CD4-positive, CD25-positive, alpha-beta regulatory T cell (primary cell): ENCODE measurements at places on chromosomes 16 and 17.

- no peak for DNase-seq
These were observed 11.9 kb downstream of the MAP3K3 start for GRCh38 chr17:63634163-63634562.

- no peak for DNase-seq
These were observed 11.4 kb downstream of the CASKIN2 start for GRCh38 chr17:75503976-75504346.

GRCh38 chr16:88524274-88524972 lies 45.8 kb upstream of the ZC3H18 start:
- DNase-seq: no peak

DNA sequence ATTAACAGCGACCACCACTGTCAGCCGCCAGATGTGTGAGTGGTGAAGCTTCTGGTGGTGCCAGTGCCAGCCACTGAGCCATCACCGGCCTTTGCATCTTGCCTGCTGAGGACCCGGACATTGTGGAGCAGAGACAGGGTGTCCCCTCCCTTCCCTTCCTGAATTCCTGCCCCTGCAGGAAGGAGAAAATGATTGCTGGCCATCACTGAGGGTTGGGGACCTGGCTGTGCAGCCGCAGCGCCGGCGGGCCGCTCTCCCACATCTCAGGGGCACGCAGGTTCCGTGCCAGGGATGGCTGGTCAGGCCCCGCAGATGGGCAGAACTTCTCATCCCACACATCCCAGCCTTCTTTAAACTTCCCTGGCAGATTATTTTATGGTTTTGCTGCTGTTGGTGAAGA lies 56.5 kb downstream of the RPTOR start:
- no peak for DNase-seq

DNA sequence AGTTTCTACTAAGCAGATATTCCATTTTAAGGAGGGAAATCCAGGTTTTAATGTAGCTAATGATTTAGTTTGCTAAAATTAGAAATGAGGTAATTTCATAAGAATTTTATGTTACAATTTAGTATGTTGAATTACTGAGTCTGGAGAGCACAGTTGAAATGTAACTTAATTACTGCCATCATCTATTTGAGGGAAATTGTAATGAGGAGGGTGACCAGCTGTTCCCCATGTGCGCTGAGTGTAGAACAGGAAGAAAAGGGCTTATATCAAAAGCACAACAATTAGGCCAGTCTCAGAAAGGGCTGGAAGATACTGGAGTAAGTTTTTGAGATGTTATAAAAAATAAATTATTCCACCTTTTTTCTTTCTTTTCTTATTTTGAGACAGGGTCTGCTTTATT lies 735.1 kb upstream of the GOT2 start:
- DNase-seq: no peak

GRCh38 chr17:19388791-19389785 lies 2.1 kb upstream of the MFAP4 start:
- no peak for DNase-seq

GRCh38 chr16:84332975-84333684 lies 35.2 kb upstream of the ATP2C2 start:
- no peak for DNase-seq

- DNase-seq: no peak
These were observed 9.5 kb downstream of the MPP2 start for GRCh38 chr17:43897831-43898230.

DNA sequence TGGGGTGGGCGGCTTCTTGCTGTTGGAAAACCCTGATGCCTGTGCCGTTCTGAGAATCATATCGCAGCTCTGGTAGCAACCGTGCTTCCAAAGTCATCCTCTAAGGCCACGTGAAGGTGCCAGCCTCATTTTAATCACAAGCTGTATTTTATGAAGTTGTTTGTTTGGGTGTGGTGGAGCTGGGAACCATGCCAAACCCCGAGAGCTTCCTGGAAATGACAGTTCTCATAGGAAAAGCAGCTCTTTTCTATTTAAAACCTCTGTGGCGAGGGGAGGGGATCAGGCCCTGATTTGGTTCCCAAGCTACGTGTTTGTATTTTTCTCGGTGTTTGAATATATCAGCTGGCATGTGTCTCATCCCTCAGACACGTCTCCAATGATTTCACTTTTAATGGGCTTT lies 21.7 kb downstream of the KNOP1 start:
- peak; percentile 86 for DNase-seq

- DNase-seq: no peak
These were observed 131.0 kb upstream of the CIBAR2 start for GRCh38 chr16:85243308-85243707.

DNA sequence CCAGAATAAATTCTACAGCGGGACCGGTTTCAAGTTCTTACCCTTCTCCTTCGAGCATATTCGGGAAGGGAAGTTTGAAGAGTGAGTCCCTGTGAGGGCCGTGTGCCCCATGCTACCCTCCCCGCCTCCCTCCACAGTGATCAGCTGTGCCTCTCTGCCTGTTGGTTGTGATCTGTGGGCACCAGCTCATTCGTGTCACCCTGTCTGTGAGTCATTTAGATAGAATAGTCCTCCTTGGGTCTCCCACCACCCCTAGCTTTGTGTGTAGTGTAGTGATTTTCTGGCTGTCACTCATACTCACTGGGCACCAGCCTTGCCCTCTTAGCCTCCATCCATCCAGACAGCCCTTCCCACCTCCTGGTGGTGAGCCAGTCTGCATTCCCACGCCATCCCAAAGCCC lies 15.0 kb upstream of the NAGLU start:
- no peak for DNase-seq

DNA sequence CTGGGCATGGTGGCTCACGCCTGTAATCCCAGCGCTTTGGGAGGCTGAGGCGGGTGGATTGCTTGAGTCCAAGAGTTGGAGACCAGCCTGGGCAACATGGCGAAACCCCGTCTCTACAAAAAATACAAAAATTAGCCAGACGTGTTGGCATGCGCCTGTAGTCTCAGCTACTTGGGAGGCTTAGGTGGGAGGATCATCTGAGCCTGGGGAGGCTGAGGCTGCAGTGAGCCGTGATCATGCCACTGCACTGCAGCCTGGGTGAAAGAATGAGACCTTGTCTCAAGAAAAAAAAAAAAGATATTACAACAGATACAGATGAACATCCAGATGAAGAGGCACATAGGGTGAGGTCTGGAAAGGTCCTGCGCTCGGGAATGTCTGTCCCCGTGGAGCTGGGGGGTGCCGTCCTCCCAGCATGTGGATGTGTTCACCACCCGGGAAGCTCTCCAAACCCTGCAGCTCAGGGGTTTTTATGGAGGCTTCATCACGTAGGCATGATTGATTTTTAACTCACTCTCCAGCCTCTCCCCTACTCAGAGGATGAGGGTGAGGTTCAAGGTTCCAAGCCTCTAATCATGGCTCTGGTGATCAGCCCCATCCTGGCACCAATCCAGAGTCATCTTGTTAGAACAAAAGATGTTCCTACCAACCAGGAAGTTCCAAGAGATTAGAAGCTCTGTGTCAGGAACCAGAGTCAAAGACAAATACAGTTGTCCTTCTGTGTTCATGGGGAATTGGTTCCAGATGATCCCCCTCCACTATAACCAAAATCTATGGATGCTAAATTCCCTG lies 85.0 kb upstream of the DNAJA2 start:
- no peak for DNase-seq

DNA sequence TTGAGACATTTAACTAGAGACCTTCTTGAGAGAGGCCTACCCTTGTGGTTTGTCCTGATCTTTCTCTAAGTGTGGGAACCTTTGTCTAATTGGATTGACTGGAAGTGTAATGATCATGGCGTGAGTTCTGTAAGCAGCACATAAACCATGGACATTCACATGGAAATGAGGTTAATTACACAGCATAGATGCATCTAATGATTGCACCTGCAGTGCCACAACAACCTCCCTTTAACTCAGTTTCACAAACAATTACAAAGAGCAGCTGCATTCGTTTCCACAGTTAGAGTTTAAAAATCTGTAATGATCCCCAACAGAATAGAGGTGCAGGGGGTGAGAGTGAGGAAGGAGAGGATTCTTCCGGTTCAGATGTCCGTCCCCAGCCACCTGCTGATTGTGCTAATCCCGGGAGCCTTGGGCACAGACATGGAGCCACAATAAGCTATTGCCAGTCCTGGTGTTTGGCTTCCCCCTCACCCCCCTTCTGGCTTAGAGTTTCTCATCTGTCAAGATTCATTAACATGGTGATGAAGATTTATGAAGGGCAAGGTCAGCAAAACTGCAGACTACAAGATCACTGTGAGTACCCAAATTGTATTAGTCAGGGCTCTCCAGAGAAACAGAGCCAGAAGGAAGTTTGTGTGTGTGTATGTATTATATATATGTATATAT lies 659.2 kb upstream of the SOX9 start:
- no peak for DNase-seq

DNA sequence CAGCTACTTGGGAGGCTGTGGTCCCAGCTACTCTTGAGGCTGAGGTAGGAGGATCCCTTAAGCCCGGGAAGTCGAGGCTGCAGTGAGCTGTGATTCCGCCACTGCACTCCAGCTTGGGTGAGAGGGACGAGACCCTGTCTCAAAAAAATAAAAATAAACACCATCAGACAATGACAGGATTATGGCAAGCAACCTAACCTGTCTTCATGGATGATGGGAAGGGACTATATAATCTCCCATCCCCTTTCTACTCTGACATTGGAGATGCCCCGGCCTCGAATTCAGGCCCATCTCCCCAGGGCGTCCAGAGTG lies 893 bp downstream of the TRIM25 start:
- no peak for DNase-seq

DNA sequence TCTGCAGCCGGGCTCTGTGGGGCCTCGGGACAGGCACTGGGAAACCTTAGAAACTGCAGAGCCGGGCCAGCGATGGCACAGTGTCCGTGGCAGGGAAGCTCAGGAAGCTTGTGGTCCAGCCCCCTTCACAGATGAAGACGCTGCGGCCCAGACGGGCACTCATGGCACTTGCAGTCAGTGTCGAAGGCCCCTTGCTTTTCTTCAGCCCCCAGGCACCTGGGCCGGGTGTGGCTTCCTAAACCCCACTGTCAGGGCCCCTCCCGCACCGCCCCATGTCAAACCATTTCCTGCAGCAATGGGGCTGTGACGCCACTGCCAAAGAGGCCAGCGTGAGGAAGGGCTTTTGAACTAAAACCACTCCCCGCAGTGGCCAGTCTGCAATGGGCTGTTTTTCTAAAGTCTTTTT lies 164.0 kb downstream of the LAT start:
- DNase-seq: peak; percentile 77

DNA sequence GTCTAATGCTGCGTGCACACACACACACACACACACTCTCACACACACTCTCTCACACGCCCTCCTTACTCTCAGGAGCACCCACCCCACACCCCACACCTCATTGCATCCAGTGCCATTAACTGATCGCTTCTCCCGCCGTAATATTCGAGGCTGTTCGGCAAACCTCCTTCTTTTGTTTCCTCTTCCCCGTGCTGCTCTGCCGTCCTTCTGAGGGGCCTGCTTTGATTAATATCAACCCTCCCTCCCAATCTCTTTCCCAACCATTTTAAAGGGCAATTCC lies 156.2 kb upstream of the TNRC6C start:
- no peak for DNase-seq

GRCh38 chr16:4136229-4136813 lies 20.1 kb upstream of the ADCY9 start:
- no peak for DNase-seq

- DNase-seq: no peak
These were observed 218.2 kb downstream of the WWOX start for GRCh38 chr16:78317564-78318240.

- no peak for DNase-seq
These were observed 190.6 kb downstream of the MAF start for GRCh38 chr16:79409978-79410377.

GRCh38 chr16:73126525-73126853 lies 78.6 kb upstream of the ZFHX3 start:
- DNase-seq: no peak

DNA sequence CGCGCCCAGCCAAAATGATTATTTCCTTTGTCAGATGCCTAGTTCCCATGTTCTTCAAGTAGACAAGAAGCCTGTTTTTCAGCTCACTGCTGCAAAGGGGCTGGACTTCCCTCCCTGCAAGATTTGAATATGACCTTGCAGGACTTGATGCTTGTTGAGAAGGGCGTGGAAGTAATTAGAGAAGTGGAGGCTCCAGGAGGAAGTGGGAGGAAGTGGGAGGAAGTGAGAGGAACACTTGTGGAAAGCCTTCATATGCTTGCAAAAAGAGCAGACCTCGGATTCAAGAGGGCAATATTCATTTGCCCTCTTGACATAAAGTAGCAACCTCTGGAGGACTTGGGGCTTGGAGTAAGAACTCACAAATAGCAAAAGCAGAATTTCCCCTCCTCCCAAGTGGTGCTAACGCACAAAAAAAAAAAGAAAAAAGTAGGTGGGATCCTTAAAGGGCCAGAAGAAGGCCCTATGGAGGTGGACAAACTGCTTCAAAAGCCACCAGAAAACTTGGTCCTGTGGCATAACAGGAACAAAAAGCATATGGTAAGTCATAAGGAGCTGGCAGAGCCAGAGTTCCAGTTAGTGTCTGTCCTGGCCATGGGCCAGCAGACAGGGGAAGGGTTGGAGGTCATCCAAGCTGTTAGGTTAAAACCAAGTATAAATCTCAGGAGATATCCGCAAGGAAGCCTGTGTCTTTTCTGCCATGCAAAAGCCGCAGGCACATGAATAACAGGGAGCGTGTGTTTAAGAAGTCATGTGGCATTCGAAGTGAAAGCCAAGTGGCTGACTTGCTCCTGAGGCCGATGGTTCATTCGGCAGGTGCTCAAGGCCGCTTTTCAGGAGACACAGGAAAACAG lies 20.6 kb upstream of the PRKAR1A start:
- no peak for DNase-seq

GRCh38 chr16:84361546-84361945 lies 6.8 kb upstream of the ATP2C2 start:
- DNase-seq: no peak

DNA sequence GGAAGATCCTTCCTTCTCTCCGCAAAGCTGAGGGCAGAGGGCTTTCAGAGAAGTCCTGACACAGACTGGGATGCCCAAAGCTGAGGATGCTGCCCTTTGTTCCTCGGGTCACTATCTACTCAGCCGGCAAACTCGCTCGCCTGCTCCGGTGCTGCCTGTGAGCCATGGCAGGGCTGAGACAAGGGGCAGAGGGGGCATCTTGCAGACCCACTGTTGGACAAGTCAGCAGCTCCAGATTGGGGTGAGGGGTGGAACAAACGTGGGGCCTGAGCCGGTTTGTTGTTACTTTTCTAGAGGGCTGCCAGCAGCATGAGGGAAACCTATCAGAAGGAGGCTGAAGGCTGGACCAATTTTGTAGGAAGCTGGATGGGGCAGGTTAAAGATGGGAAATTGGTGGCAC lies 47.1 kb upstream of the PIK3R6 start:
- no peak for DNase-seq

DNA sequence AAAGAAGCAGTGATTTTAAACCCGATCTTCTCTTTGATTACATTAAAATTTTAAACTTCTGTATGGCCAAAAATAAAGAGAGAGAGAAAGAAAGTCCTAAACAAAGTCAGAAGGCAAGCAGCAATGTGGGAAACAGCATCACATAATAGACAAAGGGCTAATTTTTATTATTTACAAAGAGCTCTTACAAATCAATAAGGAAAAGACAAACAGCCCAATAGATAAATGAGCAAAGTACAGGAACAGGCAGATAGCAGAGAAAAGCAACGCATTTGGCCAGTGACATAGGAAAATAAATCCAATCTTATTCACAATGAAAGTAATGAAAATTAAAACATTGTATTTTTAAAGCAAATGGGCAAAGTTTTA lies 93.1 kb downstream of the SALL1 start:
- no peak for DNase-seq
